ENCODE measurements at places on chromosomes 2 and 18. TPM values are rescaled to one million over a fixed set of nuclear protein-coding genes. Genes with fewer than 3 reads are reported as not detected.

- peak overlapping the region; percentile 54 for H3K4me3 ChIP-seq
- peaks cover 4% of the 10 kb centered on the region for H3K27me3 ChIP-seq
- no peak for DNase-seq
- H3K4me1 ChIP-seq = peaks cover 6% of the 10 kb centered on the region
Observed at GRCh38 chr2:98822301-98823164, 91.6 kb upstream of the MGAT4A start.

The RTN4 gene
- total RNA-seq = 419 TPM

The PDE11A gene
- 0.96 TPM for total RNA-seq

DNA sequence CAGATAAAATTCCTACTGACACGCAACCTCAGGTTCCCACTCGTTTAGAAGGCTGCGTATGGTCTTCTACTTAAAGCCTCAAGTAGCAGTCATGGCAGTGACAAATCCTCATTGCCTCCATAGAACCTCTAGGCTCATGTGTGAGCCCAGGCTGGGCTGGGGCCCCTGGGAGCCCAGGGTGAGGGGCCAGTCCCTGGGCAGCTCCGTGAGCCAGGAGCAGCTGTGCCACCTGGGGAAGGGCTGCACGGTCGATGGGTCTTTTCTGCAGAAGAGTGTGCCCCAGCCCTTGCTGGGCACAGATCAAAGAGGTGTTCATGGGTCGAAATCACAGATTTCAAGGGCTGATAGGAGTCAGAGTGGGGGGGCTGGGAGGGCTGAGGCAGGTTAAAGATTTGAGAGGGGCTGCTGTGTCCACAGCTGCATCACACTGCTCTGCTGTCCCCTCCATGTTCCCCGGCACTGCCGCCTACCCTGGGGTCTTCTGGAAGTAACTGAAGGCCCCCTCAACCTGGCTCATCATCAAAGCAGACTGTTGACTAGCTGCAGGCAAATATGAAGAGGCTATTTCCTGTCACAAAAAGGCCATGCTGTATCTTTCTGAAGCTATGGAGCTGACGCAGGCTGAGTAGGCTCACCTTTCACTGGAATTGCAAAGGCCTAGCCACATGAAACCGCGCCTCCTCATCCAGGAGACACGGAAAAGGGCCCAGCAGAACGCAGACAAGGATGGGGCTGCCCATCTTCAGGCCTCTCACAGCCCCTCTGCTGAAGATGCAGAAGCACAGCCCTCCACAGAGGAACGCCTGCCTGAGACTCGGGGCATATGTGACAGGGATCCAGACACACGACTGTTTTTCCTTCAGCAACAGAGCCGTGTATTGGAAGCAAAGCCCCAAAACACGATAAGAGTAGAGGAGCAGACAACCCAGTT lies 35.7 kb upstream of the ALPP start:
- DNase-seq = no peak
- no peaks in the 10 kb centered on the region for H3K27me3 ChIP-seq
- H3K4me3 ChIP-seq = no peak overlapping the region
- H3K4me1 ChIP-seq = no peaks in the 10 kb centered on the region
- H3K27ac ChIP-seq = no peak overlapping the region

GRCh38 chr18:76361219-76361618 lies 133.8 kb downstream of the ZNF516 start:
- H3K4me1 ChIP-seq = no peaks in the 10 kb centered on the region
- H3K4me3 ChIP-seq = no peak overlapping the region
- H3K36me3 ChIP-seq = no peaks in the 10 kb centered on the region
- H3K27me3 ChIP-seq = no peaks in the 10 kb centered on the region
- DNase-seq = no peak

DNA sequence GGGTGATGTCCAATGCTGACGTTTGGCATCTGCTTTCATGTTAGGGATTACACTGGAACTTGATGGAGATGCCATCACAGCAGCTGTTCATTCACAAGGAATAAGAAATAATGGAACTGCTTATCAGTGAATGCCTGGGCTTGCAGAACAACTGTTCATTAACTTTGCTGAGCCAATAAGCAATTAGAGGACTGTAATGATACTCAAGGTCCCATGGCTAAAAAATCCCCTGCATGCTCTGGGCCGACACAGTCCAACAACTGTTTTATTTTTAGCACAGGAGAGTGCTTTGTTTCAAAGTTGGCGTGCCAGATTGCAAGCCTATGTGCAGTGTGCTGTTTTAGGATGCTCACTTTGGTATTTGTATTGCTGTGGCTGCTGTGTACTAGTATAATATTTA lies 408.0 kb upstream of the RGPD4 start:
- DNase-seq = no peak
- no peaks in the 10 kb centered on the region for H3K27me3 ChIP-seq
- no peaks in the 10 kb centered on the region for H3K4me1 ChIP-seq
- H3K4me3 ChIP-seq = no peak overlapping the region

DNA sequence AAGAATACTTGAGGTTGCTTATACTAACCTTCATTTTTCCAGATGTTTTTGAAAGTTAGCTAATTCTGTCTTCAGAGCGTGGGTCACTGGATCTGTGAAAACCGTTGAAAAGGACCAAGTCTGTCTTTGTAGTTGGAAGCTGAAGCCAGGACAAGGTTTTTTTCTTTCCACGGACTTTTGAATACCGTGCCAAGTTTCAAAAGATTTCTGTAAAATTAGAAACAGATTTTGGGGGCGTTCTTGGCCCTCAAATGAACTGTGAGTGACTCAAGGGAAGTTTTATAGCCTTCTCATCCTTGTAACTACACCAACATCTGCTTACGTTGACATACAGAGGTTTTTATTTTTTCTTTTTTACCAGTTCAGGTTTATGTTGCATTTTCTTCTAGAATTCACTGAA lies at the start of gene FAP:
TSS of gene FAP (minus strand) at position 152 of the 400 bp plus-strand sequence. CDS start at position 34, 118 bp downstream.
- H3K4me1 ChIP-seq = peaks cover 6% of the 10 kb centered on the region
- H3K27me3 ChIP-seq = no peaks in the 10 kb centered on the region
- DNase-seq = no peak
- peak within 1 kb of the TSS; percentile 36 for H3K4me3 ChIP-seq
- H3K27ac ChIP-seq = peak within 1 kb of the TSS; percentile 77

- no peak for DNase-seq
- no peaks in the 10 kb centered on the region for H3K27me3 ChIP-seq
- no peak overlapping the region for H3K4me3 ChIP-seq
Observed at GRCh38 chr18:12960395-12960794, 12.6 kb downstream of the SEH1L start.

- no peak overlapping the region for H3K27ac ChIP-seq
- H3K4me1 ChIP-seq = no peaks in the 10 kb centered on the region
- no peaks in the 10 kb centered on the region for H3K27me3 ChIP-seq
- no peak overlapping the region for H3K4me3 ChIP-seq
Observed at GRCh38 chr2:159737292-159737916, 25.1 kb downstream of the MARCHF7 start.

The KDM3A gene
- 61.3 TPM for total RNA-seq

DNA sequence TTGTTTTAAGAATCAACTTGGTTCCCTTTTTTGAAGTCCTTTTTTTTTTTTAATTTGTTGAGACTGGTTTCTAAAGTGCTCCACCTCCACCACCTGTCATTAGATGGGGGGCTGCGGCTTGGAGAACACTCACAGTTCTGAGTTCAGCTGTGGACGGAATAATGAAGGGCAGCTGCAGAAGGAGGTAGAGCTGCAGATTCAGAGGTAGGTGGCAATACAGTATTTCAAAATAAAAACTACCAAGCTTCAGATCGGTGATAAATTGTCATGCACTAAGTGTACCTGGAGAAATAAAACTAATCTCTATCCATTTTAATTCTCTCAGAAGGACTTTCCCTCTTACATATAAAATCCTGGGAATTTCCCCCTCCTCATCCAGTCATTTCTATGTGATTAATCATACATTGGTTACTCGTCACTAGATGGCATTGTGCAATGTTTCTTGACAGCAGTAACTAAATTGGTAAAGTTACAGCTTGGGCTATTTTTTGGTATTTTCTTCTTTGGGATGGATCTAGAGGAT lies 81.1 kb upstream of the SLC39A10 start:
- no peaks in the 10 kb centered on the region for H3K27me3 ChIP-seq
- no peak overlapping the region for H3K27ac ChIP-seq
- no peak overlapping the region for H3K4me3 ChIP-seq
- no peaks in the 10 kb centered on the region for H3K36me3 ChIP-seq
- DNase-seq = no peak
- H3K4me1 ChIP-seq = no peaks in the 10 kb centered on the region

GRCh38 chr2:121634354-121635307 lies 14.6 kb downstream of the CLASP1 start:
- H3K4me1 ChIP-seq = no peaks in the 10 kb centered on the region
- no peak overlapping the region for H3K27ac ChIP-seq
- no peak overlapping the region for H3K4me3 ChIP-seq
- no peak for DNase-seq

GRCh38 chr18:12029786-12030584 lies 48.7 kb downstream of the IMPA2 start:
- H3K4me3 ChIP-seq = no peak overlapping the region
- no peak for DNase-seq
- H3K36me3 ChIP-seq = no peaks in the 10 kb centered on the region

The TGFA gene
- 16.1 TPM for total RNA-seq

DNA sequence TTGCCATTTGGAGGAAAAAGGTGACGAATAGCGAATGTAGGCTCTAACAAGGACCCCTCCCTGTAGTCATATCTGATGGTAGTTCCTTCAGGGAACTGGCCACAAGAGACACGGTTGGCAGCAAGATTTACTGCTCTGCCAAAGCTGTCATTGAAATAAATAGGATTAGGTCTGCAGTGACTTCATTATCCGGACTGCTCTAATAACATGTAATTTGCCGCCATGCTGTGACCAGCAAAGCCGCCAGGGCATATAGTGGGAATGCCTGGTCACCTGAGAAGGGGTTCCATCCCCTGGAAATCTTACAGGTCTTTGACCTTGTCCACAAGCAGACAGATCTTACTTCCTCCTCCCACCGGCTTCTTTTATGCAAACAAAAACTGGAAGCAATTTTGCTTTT lies 59.4 kb upstream of the LAPTM4A start:
- no peak for DNase-seq
- no peaks in the 10 kb centered on the region for H3K27me3 ChIP-seq
- H3K36me3 ChIP-seq = no peaks in the 10 kb centered on the region
- H3K4me1 ChIP-seq = peaks cover 4% of the 10 kb centered on the region

GRCh38 chr2:224156436-224156835 lies 117.3 kb upstream of the SERPINE2 start:
- no peak overlapping the region for H3K4me3 ChIP-seq
- no peaks in the 10 kb centered on the region for H3K27me3 ChIP-seq
- H3K27ac ChIP-seq = no peak overlapping the region
- DNase-seq = no peak
- H3K4me1 ChIP-seq = no peaks in the 10 kb centered on the region

The TEX44 gene
- not detected for total RNA-seq

DNA sequence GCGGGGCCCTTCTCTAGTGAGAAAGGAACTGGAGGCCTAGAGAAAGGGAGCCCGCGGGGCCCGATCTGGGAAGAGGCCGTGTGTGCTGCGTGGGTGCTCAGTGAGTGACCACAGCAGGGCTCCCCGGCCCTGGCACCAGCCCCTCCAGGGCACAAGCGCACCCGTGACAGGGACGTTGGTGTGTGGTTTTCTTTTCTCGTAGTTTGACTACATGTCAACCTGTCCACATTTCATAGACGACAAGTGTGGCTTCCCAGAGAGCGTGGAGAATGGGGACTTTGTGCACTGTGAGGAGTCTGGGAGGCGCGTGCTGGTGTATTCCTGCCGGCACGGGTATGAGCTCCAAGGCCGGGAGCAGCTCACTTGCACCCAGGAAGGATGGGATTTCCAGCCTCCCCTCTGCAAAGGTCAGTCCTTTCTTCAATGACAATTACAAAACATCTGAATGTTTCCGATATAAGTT lies 83.1 kb downstream of the TPO start:
- no peaks in the 10 kb centered on the region for H3K27me3 ChIP-seq
- H3K4me1 ChIP-seq = no peaks in the 10 kb centered on the region
- DNase-seq = no peak
- no peak overlapping the region for H3K27ac ChIP-seq

- DNase-seq = no peak
- H3K27me3 ChIP-seq = no peaks in the 10 kb centered on the region
- H3K27ac ChIP-seq = no peak overlapping the region
Observed at GRCh38 chr18:61643884-61644647, 248.7 kb downstream of the RNF152 start.

DNA sequence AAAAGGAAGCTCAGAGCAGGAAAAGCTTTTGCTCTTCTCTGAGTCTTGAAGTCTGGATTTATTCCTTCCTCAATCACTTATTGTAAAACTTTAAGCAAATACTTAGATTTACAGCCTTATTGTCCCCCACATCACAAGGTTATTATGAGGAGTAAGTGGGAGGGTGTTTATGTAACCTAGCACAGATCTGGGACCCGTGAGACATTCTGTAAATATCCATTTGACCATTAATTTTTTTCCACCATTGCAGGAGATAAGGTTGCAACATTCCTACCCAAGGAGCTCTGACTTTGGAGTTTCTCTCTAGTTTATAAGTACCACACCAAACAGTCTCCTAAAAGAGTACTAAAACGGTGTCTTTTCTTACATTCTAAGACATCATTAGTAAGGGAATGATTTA lies 52.1 kb upstream of the CTIF start:
- no peak overlapping the region for H3K27ac ChIP-seq
- no peak for DNase-seq
- H3K27me3 ChIP-seq = no peaks in the 10 kb centered on the region
- no peaks in the 10 kb centered on the region for H3K4me1 ChIP-seq
- no peak overlapping the region for H3K4me3 ChIP-seq

The LRATD1 gene
- 4.9 TPM for total RNA-seq

The IL36RN gene
- total RNA-seq = not detected

DNA sequence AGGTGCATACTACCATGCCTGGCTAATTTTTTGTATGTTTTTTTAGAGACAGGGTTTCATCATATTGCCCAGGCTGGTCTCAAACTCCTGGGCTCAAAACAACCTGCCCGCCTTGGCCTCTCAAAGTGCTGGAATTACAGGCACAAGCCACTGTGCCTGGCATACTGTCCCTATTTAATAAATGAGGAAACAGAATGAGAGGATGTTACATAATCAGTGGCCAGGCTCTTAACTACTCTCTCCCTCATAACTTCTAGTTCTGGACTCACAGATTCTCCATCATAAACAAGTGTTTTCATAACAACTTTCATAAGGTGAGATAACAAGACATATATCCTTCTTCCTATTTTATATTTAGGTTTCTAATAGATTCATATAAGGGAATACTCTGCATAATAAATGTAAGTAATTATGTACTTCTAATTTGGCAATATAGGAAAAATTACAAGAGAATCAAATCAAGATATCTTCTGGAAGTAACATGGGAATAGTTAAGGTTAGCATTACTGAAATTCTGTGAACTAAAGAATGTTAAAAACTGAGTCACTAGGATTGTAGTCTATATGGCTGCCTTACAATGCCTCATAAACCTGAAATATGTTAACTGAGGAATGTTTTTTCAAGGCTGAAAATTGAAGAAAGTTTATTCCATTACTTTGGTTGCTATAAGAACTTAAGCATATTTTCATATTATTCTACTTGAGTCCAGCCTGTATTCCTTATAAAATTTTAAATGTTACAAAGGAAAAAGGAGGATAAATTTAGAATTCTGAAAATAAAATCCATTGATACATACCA lies 71.3 kb downstream of the SLC25A12 start:
- H3K27ac ChIP-seq = no peak overlapping the region

All from breast epithelium (tissue), 4 donors.